ENCODE measurements at places on chromosomes 11 and 22.
A peak's percentile ranks its signal among the peaks of the same experiment; 100 is the strongest.

GRCh38 chr11:70422692-70423522, 24.6 kb downstream of the CTTN start:
- no peak for DNase-seq

- DNase-seq, result no peak
Observed at GRCh38 chr11:665704-666281, 28.7 kb downstream of the DRD4 start.

- DNase-seq, result no peak
Observed at GRCh38 chr22:27148886-27149470, 491.6 kb downstream of the MIAT start.

- peak; percentile 16 for DNase-seq
Observed at GRCh38 chr11:124800226-124800929, at the start of gene MSANTD2. Gene MSANTD2 (minus strand): TSS chr11:124800406. CDS start chr11:124800380, 26 bp downstream.

- DNase-seq, result no peak
Observed at GRCh38 chr22:23384431-23384830, 195.7 kb downstream of the IGLL1 start.

- DNase-seq, result no peak
Observed at GRCh38 chr11:72436661-72437060, 2.3 kb upstream of the CLPB start.

GRCh38 chr22:30040499-30041260, 39.6 kb upstream of the HORMAD2 start:
- no peak for DNase-seq

GRCh38 chr11:119181677-119182412, 3.4 kb upstream of the NHERF4 start:
- DNase-seq, result no peak

DNA sequence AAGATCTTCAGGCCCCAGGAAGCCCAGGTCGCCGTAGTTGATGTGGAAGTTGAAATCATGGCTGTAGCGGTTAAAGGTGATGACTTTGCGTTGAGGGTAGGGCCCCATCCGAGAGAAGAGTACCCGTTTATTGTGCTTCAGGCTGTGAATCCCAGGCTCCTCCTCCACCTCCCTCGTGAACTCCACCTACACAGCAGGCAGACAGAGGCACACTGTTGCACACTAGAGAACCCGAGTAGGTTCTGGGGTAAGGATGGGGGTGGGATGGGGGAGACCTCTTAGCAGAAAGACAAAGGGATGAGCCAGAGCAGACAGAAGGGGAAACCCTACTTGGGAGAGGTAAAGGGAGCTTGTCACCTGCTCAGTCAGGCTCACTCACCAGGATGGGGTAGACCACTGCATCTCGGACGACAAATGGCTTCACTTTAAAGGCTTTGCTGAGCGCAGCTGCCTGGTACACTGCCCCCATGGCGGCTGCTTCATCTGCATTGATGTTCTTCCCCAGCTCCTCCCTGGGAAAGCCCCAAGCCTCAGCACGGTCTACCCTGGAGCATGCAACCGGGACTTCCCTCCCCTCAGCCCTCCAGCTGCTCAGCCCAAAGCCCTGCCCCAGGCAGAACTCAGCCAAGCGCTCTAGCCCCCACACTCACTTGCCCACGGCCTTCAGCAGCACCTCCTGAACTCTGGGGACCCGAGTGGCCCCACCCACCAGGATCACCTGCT, 5.4 kb downstream of the HYOU1 start:
- DNase-seq, result no peak

DNA sequence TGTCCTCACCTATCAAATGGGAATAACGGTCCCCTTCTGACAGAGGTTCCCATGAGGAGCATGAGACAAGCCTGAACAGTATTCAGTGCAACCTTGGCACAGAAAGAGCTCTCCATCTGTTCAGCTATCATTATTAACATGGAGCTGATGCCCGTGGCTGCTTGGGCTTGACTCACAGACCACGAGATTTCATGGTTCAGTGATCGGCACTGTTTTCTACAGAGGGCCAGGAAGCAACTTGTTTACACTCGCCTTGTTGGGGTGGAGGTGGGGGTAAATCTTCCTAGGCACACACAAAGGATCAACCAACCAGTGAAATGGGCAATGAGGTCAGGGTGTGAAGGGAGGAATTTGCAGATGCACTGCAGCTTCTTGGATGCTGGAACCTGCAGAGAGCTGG, 88.2 kb downstream of the CWC15 start:
- DNase-seq, result no peak

- DNase-seq, result no peak
Observed at GRCh38 chr11:72203163-72203562, 11.2 kb downstream of the FOLR1 start.

- no peak for DNase-seq
Observed at GRCh38 chr11:102430158-102430836, 22.3 kb downstream of the TMEM123 start.

DNA sequence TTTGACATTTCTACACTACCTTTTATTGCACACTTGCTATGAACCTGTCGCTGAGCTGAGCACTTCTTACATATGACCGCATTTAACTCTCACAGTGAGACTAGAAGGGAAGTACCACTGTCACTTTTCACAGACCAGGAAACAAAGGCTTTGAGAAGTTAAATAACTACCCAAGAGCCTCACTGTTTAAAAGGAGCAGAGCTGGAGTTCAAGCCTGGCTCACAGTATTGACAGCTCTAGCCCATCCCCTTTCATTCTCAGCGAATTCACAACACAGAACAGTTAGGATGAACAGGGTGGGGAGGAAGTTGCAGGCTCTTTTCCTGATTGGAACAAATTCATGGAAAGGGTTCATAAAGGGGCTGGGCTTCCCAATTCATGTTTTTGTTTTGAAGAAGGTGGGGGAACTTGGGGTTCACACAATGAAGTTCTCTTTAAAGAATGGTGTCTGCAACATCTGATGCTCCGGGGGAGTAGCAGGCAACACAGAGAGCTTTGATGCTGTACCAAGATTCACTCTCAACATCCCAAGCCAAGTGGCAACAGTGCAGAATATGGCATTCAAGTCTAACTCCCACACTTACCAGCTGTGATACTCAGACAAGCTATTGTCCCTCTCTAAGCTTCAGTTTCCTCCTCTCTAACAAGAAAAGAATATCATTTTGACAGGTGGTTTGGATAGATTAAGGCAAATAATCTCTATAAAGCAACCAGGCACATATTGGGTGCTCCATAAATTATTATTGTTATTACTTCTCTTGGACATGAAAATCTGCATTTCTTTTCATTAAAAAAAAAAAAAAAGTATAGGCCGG, 17.2 kb downstream of the SCGB1A1 start:
- DNase-seq, result no peak

GRCh38 chr22:22166941-22167713, 77.5 kb upstream of the VPREB1 start:
- no peak for DNase-seq

- no peak for DNase-seq
Observed at GRCh38 chr11:125465255-125465654, 30.8 kb downstream of the FEZ1 start.

GRCh38 chr11:19954899-19955298, 205.4 kb downstream of the DBX1 start:
- no peak for DNase-seq

DNA sequence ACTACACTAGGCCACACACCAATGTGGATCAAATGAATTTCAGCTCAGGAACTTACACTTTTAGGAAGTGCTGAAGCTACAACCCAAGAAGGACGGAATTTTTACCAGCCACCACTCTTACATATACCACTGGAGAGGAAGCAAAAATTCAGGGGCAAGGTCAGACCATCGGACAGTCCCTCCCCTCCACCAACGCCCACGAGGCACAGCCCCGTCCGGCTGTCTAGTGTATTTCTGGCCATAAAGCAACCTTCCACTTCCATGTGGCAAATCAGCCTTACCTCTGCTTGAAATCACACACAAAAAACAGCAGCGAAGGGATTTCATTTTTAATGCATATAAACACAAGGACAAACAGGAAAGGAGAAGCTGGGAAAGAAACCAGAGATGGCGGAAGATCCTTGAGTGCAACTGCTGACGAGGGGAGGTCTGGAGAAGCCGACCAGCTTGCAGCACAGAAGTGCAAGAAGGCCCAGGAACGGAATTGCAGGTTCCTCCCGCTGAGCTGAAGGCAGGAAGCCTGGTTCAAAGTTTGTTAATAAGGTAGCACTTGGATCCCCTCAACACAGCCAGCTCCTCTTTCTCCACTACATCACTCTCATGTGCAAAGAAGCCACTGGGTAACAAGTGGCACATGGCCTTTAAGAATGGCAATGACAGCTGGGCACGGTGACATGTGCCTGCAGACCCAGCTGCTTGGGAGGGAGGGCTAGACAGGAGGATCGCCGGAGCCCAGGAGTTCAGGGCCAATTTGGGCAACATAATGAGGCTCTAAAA, 71.5 kb downstream of the SHANK2 start:
- DNase-seq, result no peak

DNA sequence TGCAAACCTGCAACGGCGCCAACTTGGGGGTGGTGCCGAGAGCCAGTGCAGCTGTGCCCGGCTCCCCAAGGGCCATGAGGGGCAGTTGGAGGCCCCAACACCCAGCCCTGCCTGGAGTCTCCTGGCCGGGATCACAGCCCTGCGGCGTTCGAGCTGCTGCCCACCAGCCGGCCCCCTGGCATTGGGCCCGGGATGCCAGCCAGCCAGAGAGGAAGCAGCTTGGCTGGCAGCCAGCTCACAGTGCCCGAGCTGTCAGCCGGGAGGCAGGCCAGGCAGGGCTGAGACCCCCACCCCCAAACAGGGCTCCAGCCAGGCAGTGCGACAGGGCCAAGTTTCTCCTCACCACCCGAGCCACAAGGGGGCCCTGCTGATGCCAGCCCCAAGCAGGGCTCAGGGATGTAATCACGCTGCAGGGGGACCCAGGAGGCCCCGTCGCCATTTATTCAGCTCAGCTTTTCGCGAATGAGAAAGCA, 26.0 kb upstream of the TCF20 start:
- no peak for DNase-seq

DNA sequence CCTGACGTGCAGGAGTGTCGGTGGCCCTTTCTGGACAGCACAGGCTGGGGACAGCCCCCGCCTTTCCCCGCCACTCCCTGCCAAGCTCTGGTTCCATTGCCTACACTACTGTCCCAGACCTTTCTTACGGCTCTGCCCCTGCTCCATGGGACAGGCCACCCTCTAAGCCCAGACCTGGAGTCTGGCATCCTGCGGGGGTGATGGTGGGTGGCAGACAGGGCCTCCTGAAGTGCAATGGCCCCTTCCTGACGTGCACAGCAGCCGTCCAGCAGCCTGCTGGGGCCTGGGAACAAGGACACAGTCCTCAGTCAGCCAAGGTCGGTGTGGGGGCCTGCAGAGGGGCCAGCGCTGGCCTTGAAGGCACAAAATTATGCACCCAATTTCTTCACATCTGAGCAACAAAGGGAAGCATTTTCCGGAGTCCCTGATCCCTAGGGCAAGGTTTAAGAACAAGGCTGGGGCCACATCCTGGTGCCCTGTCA, 79.7 kb upstream of the KCNQ1OT1 start:
- DNase-seq, result no peak

DNA sequence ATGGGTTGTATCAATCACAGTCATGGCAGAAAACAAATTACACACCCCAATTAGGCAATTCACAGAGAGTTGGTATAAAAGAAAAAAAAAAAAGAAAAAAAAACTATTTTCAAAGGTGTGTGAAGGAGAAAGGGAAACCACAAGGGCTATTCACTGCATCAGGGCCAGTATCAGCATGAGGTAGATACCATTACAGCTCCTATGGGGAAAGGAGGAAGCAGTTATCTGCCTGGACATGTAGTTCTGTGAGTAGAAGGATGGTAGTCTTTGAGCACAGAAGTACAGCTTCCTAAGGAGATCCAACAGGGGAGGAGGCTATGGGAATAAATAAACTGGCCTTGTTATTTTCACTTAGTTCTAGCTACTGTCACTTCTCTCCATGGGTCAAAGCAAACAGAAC, 746.1 kb downstream of the LUZP2 start:
- no peak for DNase-seq

DNA sequence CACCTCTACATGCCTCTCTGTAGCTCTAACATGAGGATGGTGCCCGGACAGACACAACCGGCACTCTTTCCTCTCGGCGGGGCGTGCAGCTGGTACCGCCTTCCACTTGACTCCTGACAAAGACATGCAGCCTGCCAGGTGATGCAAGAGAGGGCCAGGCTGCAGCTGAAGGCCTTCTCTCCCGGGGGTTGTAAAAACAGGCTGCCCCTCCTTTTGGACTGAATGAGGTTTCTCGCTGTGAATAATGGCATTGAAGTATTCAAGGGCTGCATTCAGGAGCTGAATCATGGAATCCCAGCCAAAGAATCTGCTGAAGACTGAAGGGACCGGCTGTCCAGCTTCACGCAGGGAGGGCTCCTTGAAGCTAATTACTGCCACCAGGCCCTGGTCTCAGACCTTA, 110.9 kb downstream of the GALNT18 start:
- DNase-seq, result no peak

GRCh38 chr11:102447193-102447592, 5.4 kb downstream of the TMEM123 start:
- DNase-seq, result no peak

- no peak for DNase-seq
Observed at GRCh38 chr11:110376711-110377324, 52.9 kb upstream of the FDX1 start.

DNA sequence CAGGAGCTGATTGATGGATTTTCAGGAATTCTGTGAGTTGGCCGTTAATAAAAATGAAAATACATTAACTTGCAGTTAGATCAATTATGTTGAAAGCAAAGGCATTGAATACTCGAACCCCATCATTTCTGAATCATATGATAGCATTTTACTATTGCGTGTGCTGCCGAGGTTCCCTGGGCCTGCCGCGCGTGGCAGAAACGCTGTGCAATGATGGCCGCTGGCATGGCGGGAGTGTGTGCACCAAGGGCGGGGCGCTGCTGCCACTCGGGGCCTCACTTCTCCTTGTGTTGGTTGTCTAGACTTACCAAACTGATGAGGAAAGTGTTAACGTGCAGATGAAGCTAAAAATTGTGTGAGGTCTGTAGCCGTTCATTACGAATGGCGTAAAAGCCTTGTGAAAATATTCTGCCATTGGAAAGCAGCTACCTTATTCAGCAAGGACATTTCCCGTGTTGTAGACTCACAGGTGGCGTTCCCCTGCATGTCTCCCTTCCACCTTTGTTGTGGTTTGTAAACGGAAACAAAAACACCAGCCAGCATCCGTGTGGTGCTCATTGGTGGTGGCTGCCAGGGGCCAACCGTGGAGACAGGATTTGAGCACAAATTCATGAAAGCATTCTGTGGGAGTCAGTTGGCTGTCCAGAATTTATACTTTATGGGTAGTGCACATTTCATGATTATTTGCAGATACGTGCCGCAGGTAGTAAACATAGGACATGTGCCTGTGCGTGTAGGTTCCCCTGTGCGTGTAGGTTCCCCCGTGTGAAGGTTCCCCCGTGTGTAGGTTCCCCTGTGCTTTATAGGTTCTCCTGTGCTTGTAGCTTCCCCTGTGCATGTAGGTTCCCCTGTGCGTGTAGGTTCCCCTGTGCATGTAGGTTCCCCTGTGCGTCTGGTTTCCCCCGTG, 5.9 kb upstream of the GRAMD4 start:
- DNase-seq, result peak; percentile 48

Measured in activated CD8-positive, alpha-beta memory T cell treated with anti-CD3 and anti-CD28 coated beads for 1 hour (primary cell).